EH (cell line): ENCODE measurements at places on chromosomes 5 and 9.

- peak; percentile 86 for DNase-seq
These were observed 296.7 kb downstream of the ARL15 start for GRCh38 chr5:54013556-54014194.

DNA sequence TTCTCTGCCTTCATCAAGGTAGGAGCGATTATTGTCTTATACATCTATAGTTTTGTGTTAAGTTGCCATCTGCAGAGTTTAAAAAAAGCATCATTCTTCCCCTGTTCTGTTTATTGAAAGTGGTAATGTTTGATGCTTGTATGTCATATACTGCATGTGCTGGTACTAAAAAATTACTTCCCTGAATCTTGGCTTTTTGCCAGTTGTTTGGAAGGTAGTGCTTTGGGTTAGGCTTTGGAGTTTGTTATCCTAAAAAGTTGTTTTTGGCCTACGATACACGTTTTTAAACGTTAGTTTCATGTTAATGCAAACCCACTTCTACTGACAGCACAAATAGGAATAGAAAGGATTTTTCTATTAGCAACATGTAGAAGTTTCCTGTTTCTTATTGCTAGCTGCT is 158.3 kb downstream of the GIN1 start:
- DNase-seq: no peak

GRCh38 chr5:54049144-54049543 is 261.2 kb downstream of the ARL15 start:
- DNase-seq: peak; percentile 58

GRCh38 chr5:80885396-80886000 is 74.7 kb upstream of the RASGRF2 start:
- peak; percentile 18 for DNase-seq

GRCh38 chr5:2751592-2752021 is at the start of gene IRX2:
Gene IRX2 (minus strand): TSS chr5:2751677. CDS start chr5:2751413, 264 bp downstream.
- DNase-seq: peak; percentile 98
